ENCODE measurements at places on chromosomes 7 and 10.

DNA sequence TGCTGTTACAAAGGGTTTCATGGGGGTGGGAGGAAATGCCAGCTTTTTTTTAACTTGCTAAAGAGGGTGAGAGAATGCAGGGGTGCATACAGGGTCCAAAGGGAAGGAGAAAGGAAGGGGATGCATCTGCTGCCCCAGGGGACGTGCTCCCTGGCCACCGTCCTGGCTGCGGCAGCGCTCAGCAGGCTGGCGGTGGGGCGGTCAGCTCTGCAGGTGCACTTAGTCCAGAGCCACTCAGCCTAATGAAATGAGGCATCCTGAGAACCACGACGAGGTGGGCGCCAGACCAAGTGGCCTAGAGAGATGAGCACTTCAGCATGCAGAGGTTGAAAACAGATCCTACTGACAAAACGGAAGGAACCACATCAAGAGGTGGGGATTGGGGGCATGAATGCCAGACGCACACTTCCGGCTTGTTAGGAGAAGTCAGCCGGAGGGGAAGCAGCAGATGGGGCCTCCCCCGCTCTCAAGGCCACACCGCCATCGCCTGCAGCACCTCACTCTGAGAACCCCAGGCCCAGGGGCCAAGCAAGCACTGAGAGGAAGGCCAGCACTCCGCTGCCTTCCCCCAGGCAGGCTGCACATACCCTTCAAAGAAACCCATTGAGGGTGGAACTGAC lies 94.5 kb downstream of the MAD1L1 start:
- DNase-seq = no peak

DNA sequence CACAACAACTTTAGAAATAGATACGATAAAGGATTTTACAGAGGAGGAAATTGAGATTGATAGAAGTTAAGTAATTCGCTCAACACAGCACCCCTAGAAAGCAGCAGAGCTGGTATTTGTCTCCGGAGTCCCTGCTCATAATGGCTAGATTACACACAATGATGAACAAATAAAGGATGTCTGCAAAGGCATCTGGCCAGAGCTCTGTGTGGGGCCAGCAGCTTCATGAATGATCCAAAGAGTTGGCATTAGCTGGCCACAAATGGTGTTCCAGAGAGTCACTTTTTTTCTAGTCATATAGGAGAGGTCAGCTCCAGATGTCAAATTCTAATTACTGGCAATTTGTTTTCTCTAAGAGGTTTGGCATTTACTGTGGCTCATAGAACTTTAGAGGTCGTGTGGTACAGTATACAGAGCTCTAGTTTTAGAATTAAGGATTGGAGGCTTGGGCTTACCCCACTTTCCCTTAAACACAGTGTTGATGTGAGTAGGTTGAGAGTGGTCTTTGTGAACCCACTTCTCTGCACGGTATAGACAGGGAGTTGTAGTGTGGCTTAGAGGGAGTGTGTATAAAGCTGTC lies 186.2 kb downstream of the BICC1 start:
- DNase-seq = no peak

DNA sequence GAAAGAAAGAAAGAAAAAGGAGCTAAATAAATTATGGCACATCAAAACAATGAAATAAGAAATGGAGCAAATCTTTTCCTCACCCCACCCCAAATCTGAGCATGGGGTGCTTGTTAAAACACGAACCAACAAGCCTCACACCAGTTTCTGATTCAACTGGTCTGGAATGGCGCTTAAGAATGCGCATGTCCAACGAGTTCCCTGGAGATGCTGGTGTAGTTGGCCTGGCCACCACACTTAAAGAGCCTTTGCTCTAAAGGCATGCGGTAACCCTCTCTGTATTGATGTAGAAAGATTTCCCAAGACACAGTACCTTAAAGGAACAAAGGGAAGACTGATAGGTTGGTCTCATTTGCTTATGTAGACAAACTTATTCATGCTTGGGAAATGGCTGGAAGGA lies 49.1 kb upstream of the STEAP1B start:
- DNase-seq = no peak

- DNase-seq = no peak
Measured at GRCh38 chr10:72612203-72612826, 13.6 kb downstream of the MICU1 start.

DNA sequence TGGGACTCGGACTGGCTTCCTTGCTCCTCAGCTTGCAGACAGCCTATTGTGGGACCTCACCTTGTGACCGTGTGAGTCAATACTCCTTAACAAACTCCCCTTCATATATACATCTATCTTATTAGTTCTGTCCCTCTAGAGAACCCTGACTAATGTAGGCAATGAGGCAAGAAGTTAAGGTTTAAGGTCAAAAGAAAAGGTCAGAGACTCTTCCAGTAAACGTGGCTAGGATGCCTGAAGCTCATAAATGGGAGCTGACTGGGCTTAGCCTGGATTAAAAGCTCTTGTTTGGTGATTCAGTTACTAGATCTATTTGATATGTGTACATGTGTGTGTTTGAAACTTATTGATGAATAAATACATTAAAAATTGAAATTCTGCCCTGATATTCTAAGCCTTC lies 10.6 kb upstream of the GPR141 start:
- DNase-seq = no peak

DNA sequence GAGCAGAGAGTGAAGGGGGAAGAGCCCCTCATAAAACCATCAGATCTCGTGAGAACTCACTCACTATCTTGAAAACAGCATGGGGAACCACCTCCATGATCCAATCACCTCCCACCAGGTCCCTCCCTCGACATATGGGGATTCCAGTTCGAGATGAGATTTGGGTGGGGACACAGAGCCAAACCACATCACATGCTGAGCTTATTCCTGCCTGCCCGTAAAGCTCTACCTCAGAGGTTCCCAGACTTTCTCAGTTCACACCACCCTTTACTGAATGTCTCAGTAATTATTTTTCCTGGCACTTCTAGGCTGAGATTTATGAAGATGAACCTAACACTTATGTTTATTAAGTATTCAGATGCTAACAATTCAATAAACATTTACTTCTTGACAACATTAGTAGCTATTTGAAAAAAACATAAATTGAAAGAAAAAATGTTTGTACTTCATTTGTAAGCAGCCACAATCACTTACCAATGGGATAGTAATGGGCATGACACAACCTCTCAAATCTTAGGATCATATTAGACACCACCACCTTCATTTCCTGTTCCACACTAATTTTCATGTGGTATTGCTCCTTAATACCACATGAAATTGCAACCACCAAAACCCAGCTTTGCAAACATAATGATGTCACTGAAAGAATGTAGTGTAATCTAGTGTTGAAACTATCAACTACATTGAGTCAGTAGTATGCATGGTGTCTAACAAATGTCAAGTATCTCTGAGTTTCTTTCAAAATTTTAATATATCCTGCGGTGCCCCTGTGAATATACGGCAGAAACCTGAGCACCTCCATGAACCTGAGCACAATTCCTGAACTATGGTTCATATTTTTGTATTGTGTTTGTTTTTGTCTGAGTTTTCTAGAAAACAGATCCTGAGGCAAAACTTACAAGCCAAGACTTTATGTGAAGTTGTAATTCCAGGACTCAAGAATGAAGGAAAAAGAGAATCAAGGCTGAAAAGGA lies 4.5 kb upstream of the DGKI start:
- DNase-seq = no peak

DNA sequence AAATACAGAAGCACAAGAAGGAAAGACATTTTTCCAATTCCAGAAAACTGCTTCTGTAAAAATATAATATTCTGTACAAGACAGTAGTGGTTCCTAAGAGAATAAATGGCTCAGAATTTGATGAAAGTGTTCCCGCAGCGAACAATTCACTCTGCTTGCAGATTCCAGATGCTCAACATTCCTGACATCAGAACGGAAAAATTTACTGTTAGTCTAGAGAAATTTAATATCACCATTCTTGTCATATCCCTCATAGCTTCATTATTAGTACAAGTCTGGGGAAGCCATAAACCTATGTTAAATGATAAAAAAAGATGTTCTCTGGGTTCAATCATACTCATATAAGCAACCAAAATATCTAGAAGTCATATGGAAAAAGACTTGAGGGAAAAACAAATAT lies 83.6 kb downstream of the MPP7 start:
- DNase-seq = no peak

- no peak for DNase-seq
Measured at GRCh38 chr7:35253710-35254495, at the start of gene TBX20. Gene TBX20, minus strand, starts transcription at chr7:35254100. Its CDS starts 480 bp downstream, at chr7:35253620.

- no peak for DNase-seq
Measured at GRCh38 chr10:100612601-100613595, 77.2 kb downstream of the HIF1AN start.

DNA sequence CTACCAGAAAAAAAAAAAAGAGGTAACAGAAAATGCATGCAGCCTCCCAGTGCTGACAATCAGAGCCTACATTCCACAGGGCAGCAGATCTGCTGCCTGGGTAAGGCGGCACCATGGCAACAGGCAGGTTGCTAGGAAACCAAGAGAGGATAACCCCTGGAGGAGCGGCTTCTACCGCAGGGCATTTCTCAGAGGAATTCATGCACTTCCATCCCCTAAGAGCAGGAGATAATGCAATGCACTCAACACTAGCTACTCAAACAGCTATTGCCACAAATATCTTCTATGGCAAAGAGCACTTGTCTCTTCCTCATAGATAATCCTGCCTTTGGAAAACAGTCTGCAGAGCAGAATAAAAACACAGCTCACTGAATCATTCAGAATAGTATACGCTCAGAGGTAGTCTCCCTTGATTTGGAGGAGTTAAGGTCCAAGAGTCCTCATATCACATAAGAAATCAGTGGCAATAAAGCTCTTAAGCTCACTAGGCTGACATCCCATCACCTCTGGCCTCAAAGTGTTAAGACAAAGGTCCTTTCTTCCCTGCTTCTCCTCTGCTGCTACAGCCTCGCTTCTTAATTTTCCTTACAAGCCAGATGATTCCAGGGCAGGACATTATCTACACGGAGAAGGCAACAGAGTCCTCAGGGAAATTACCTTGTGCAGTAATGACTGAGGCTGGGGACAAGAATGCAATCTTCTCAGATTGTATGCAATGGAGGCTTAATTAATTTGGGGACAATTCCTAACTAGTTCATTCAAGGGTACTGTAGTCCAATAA lies 10.7 kb downstream of the PSAP start:
- peak; percentile 90 for DNase-seq

DNA sequence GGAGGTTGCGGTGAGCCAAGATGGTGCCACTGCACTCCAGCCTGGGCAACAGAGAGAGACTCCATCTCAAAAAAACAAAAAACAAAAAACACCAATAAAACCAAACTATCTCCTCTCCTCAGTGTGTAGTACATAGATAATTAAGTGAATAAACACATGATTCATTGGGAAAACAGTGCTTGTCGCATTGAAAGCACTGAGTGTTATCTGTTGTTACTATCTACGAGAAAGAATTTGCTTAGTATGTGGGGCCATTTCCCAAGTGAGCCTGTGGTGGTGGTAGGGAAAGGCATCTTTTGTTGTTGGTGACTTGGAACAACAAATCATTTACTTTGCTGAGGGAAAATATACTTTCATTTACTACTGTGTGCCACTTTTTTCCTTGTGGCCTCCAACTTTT lies 42.6 kb downstream of the RSBN1L start:
- no peak for DNase-seq

- no peak for DNase-seq
Measured at GRCh38 chr7:79452495-79453265, 787 bp downstream of the MAGI2 start.

DNA sequence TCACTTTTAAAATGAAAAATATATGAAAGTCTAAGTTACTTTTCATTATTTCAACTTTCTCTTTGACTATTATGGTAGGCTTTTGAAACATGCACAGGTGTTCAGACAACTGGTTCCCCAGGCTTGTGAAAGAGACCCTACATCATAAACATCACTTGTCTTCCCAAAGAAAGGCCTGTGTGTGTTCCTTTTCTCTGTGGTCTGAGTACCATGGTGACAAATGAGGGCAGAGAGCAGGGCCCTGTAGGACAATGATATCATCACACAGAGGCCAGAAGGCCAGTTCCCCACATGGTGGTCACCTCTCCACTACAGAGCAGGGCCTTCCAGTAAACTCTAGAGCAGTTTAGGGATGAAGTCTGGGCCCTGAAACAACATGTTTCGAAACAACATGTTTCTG lies 288.8 kb downstream of the USP6NL start:
- DNase-seq = no peak

- no peak for DNase-seq
Measured at GRCh38 chr10:78937800-78938694, 130.7 kb upstream of the ZMIZ1 start.

DNA sequence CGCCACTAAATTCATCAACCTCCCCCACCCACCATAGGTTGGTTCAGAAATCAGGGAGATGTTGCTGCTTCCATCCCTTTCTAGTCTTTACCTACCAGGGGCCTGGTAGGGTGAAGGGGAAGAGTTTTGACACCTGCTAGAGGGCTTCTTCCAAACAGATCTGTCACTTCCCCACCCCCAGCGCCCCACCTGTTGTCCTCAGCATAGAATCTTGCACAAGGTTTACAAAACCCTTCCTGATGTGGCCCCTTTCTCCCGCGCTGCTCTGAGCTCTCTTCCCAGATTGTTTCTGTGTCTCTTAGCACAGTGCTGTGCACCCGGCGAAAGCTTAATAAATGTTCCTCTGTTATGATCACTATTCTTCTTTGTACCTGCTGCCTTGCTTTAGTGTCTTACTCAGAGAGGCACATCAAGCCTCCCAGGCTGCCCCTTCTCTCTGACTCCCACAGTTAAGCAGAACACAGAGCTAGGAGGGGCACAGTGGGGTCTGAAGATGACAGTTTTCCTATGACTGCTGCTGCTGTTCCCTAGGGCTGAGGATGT lies 11.2 kb upstream of the C10orf95 start:
- DNase-seq = no peak
